ENCODE measurements at places on chromosomes 12 and 14.

- no peak for DNase-seq
These were observed 77.1 kb downstream of the B4GALNT3 start for GRCh38 chr12:536751-537245.

DNA sequence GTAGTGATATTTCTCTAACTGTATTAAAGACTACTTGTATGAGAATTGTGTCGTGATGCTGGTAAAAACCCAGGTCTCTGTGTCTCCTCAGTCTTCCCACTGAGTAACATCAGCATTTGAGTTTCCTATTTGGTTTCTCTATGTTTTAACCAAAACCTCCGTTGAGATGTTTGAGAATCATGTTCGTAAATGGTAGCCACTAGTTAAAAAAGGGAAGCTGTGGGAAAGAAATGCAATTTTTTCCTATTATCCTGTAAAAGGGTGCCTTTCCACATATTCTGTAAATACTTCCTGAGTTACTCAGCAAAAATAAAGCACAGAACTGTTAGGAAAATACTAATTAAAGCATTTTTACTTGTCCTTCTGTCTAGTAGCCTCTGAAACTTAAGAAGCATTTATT lies 7.0 kb downstream of the CLEC1B start:
- DNase-seq, result no peak

- DNase-seq, result no peak
These were observed 78.7 kb downstream of the LRRC74A start for GRCh38 chr14:76904740-76905569.

DNA sequence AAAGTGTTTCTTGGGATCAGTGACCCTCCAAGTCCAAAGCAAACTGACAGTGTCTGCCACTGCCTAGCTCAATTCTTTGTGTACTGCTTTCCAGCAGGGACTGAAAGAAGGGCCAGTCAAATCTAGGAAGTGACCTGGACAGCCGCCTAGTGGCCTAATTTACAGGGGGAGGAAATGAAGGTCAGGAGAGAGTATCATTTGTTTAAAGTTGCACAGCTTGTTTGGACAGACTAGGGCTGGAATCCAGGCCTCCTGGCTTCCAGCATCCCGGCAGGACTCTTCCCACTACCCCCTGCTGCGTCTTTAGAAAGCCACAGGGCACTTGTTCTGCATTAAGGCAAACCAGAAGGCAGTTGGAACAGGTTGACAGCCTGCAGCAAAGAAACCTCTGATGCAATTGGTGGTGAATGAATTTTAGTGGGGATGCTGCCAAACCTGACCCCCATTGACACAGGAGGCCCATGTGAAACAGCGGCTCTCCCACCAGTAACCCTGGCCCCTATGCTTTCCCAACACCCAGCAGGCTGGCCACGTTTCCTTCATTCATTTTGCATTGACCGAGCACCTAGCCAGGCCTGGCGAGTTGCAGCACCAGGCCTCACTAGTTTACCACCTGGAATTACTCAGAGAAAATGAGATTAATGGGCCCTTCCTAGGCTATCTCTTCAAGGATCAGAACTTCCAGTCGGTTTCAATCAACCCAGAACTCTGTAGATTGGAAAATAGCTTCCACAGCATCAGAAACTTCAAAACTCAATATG lies 28.2 kb downstream of the GALNT16 start:
- no peak for DNase-seq

DNA sequence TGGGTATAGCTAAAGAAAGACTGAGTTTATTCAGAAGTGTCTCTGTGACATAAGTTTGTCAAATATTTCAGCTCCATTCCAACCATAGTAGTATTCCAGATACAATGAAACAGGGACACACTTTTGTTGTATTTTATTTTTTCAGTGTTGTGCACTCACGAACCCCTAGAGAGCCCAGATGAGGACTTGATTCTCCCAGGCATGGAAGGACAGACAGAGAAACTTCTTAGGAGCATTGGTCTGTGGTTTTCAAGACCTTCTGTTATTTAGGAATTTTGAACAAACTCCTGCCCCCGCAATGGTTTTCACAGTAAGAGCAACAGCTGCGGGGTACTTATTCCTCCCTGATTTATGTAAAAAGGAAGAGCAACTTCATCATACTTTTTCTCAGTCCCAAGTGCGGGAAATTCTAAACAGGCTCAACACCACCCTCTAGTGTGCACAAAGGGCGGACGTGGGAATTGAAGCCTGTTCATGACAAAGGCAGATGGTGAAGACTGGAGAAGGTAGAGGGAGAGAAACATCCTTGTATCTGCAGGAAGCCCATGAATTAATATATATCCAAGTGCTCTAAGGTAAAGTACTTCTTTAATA lies 147.6 kb downstream of the PAH start:
- peak; percentile 57 for DNase-seq

DNA sequence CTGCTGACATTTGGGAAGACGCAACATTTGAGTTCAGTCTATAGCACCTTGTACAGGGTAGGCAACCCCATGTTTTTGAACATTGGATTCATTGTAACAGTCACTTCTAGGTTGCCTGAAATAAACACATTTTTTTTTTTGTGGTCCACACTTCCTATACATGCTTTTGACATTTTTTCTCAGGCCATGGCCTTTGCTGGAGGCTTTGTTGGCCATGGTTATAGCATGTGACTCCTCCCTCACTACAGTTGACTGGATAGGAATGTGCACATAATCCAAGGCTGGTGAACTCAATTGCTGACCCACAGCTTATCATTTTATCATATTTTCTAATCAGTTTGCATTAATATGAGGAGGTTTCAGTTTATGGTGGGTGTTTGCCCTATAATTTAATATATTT lies 60.6 kb downstream of the TMEM117 start:
- no peak for DNase-seq

GRCh38 chr14:74085828-74086227 lies 1.1 kb downstream of the LIN52 start:
- no peak for DNase-seq

DNA sequence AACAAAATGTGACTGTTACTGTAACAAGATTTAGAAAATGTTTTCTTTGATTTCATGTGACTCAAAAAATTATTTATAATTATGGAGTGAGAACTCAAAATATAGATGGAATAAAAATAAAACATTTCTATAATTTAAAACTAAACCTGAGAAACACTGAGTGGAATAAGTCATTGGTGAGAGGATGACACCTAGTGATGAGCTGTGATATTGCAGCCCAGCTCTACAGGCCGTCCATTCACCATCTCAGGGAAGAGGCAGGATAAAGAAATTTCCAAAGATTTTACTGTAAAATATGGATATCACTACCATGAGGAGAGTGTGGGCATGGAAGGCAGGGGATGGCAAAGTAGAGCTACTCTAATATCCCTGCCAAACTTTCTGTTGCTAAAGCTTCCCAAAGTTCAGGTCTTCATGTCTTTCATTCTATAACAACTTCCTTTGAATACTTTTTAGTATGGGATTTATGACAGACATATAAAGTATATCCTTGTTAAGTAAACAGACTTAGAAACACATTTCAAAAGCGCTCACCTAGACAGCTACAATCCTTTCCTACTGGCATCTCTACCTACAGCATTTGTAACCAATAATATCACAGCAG lies 308.0 kb downstream of the ITPR2 start:
- DNase-seq, result no peak

DNA sequence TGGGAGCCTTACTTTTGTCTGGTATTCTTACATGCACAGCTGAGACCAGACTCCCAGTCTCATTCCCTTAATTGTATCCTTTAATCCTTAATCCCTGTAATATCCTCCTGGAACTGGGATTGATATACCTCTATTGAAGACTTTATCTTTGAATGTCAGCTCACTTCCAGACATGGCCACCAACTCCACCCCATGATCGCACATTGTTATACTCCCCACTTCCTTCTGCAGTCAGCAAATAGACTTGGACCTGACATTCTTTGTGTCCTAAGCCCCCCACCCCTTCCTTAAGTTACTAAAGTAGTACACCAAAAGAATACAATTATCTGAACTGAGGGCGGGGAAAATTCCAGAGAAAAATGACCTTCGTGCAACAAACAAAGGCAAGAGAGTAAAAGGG lies 8.6 kb upstream of the OSBPL8 start:
- no peak for DNase-seq

DNA sequence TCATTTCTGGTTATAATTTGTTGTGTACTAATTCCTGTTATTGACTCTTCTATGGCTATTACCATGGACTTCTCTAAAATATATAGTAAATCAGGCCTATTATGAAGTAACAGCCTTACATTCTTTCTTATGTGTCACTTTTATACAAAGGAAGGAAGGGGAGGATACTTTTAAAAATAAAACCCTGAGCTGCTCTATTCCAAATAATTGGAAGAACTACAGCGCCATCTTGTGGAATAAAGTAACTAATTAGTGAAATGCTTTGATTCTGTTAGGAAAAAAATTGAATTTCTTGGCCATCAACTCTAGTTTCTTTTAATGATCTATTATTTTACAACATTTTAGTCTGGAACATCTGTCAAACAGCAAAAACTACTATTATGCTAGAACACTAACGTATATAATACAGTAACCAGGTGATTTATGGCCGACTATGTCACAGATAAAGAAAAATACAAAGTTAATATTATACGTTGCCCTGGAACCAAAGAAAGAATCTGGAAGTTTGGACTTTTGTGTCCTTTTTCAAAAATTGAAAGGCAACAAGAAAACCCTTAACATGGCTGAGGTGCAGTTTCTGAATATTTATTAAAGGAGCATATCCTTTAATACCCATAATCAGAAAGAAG lies 55.0 kb upstream of the NELL2 start:
- DNase-seq, result peak; percentile 58

GRCh38 chr12:119804011-119804641 lies 73.0 kb downstream of the CIT start:
- peak; percentile 68 for DNase-seq

GRCh38 chr12:4685317-4685716 lies 34.9 kb upstream of the GALNT8 start:
- DNase-seq, result no peak

GRCh38 chr14:100671906-100672305 lies 54.8 kb upstream of the DLK1 start:
- DNase-seq, result no peak
